ENCODE measurements at places on chromosomes 13 and 19.
A peak's percentile ranks its signal among the peaks of the same experiment; 100 is the strongest.

DNA sequence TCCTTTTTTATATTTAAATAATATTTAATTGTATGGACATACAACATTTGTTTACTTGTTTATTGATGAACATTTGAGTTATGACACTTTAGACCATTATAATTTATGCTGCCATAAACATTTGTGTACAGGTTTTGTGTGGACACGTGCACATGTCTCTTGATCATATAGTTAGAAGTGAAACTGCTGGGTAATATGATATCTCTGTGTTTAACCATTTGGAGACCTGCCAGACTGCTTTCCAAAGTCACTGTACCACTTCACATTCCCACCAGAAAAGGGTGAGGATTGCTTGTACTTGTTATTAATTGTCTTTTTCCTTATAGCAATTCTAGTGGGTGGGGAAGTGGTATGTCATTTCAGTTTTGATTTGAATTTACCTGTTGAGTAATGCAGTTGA, 145.6 kb upstream of the KLHL1 start:
- DNase-seq: peak; percentile 96

DNA sequence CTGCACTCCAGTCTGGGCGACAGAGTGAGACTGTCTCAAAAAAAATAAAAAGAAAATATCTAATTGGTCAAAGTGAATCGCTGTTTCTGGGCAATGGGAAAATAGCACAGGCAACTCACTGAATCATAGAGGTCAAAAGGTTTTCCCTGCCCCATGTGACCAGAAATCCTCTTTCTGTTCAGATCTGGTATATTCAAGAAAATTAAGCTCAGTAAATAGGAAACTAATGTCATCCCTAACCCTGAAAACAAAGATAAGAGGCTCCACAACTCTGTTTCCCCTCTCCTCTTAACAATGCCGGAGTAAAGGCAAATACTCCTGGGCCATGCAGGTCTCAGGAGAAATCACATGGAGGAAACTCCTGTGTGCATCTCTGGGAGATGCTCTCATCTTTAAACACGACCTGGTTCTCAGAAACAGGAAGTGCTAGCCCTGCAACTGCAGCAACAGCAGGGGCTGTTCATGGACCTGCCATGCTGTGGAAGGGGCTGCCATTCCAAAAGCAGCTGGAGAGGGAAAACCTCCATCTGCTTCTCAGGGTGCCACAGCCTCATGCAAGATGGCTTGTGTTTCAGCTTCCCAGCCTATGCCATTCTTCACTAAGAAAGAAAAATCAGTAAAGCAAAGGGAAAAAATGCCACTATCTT, 47.5 kb upstream of the SLC7A9 start:
- DNase-seq: no peak

DNA sequence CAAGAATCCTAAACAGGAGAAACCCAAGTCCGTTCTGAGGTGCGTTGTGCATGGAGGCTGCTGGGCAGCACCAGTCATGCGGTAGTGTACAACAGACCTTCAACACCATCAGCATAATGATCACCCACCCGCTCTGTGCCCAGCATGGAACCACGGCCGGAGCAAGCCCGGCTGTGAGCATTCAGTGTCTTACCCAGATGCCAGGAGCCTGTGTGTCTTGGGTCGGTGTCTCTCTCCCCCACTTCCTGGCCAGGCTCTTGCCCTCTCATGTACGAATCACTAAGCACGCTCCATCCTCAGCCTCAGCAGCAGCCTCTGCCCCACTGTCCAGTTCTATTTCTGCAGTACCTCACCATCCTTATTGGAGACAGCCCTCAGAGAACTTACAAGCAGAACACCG, 231.6 kb upstream of the IRS2 start:
- DNase-seq: no peak

GRCh38 chr13:33219926-33220325, 65.6 kb downstream of the STARD13 start:
- no peak for DNase-seq

GRCh38 chr19:29645911-29646310, 19.4 kb upstream of the PLEKHF1 start:
- DNase-seq: no peak

DNA sequence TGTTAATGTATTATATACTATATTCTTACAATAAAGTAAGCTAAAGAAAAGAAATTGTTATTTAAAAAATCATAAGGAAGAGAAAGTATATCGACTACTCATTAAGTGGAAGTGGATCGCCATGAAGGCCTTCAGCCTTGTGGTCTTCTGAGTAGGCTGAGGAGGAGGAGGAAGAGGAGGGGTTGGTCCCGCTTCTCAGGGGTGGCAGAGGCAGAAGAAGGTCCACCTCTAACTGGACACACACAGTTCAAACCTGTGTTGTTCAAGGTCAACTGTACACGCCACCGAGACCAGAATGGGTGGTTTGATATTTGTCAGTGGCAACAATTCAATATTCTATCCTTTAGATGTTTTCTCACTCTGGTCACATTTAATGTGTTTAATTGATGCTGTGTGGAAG, 67.2 kb downstream of the ALOX5AP start:
- DNase-seq: no peak

DNA sequence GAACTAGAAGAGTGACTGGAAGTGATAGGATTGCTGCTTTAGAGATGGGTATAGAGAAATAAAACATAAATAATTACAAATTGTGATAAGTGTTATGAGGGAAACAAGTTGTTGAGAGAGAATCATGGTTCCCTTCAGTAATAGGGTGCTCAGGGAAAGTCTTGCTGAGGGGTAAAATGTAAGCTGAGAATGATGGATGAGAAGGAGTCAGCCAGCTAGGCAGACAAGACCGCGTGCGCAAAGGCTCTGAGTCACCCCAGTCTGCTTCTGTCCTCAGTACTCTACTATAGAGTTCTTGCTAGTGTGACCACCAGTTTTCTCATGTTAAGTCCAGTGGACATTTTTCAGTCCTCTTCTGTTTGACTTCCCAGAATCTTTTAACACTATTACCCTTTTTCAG, 39.5 kb downstream of the PCCA start:
- DNase-seq: no peak

DNA sequence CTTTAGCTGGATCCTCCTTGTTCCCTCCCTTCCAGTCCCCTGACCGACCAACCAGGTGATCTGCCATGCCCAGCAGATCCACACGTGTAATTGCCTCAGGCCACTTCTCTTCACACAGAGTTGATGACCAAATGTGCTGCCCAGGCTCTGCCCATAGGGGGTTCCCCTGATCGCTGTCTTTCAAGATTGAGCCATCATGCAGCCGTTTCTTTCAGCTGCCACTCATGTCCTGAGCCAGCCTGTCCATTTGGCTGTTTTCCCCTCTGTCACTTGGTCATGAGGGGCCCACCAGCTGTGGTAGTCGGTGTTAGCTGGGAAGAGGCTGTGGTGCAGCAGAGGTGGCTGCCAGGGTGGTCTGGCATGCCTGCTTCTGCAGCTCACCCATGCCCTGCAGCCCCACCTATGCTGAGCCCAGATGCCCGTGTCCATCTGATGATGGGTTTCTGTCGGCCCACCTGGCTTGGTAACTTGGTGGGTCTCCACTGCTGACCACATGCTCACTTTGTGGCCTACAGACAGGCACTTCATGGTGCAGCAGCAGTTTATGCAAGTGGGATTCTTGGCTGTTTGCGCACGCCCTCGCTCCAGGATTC, 35.6 kb upstream of the GPR183 start:
- DNase-seq: no peak

- DNase-seq: peak; percentile 23
Measured at GRCh38 chr19:41997851-41998229, 3.8 kb upstream of the ATP1A3 start.

GRCh38 chr19:6891761-6892385, 4.5 kb downstream of the ADGRE1 start:
- DNase-seq: no peak
